DMS79 treated with DMSO at 0.1 percent for 48 hours (cell line): ENCODE measurements at places on chromosomes 2 and 18.

- no peak for DNase-seq
Measured at GRCh38 chr2:3575534-3576262, 638 bp downstream of the RPS7 start.

DNA sequence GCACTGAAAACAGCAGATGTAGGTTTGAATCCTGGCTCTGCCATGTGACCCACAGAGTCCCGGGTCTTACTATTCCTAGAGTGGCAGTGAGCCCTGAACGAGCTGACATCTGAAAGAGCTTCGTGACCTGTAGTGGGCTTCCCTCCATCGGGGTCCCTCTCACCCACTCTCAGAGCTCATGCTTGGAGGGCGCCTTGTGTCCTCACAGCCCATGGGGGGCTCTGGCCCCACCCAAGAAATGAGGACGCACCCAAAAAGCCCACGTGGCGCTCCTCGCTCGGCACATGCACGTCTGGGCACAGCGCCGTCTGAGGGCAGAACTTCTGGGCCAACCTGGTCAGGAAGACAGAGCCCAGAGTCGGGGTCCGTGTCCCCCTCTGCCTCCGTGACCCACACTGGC is 23.7 kb downstream of the LBH start:
- no peak for DNase-seq

GRCh38 chr2:113238871-113239839 is 39.6 kb downstream of the PAX8 start:
- no peak for DNase-seq

DNA sequence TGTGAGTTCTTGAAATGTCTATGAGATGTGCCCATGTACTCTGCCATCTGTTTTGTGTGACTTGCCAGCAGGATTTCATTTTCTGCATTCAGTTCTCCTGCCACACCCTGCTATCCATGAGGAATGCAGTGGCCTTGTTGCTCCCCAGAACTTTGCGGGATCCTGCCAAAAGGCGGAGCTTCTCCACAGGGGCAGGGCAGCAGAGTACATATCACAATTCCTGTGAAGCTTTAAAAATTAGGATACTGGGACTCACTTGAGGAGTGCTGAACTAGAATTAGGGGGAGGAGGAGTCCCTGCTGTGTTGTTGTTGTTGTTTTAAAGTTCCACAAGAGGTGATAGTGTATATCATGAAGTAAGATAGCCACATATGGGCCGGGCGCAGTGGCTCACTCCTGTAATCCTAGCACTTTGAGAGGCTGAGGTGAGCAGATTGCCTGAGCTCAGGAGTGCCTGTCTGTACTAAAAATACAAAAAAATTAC is 76.4 kb downstream of the TANC1 start:
- DNase-seq: no peak

DNA sequence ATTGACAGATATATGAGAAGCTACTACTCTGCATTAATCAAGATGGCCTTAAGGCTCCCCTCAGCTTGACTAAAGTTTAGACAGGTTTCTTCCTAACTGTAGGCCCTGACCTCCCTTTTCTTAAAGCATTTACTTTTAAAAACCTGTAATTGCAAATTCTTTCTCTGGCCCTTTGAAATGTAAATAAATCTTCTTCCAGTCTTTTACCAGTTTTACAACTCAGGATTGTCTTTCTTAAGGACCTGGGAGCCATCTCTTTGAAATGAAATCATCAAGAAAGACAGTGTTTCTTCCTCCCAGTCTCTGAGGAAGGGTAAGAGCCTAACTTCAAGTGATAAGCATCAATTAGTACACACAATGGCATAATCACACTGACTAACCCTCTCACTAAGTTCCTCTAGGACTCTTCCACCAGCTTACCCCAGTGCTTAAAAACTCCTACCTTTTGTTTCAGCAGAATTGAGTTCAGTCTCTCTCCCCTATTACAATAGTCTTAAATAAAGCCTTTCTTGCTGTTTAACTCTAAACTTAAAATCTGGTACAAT is 58.7 kb upstream of the CDH20 start:
- DNase-seq: no peak

- no peak for DNase-seq
Measured at GRCh38 chr2:236965021-236965840, 120.5 kb upstream of the COPS8 start.

DNA sequence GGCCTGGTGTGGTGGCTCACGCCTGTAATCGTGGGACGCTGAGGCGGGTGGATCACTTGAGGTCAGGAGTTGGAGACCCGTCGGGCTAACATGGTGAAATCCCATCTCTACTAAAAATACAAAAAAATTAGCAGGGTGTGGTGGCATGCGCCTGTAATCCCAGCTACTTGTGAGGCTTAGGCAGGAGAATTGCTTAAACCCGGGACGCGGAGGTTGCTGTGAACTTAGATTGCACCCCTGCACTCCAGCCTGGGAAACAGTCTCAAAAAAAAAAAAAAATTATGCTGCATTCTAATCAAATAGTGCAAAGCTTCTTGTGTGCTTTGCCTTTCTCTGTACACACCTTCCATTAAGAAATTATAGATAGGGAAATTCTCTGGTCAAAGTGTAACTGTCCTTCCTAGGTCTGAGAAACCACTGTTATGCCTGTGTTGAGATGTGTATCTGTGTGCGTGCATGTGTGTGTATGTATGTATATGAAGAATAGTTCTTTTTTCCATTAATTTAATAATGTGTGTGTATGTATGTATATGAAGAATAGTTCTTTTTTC is 2.5 kb downstream of the CD28 start:
- DNase-seq: no peak

DNA sequence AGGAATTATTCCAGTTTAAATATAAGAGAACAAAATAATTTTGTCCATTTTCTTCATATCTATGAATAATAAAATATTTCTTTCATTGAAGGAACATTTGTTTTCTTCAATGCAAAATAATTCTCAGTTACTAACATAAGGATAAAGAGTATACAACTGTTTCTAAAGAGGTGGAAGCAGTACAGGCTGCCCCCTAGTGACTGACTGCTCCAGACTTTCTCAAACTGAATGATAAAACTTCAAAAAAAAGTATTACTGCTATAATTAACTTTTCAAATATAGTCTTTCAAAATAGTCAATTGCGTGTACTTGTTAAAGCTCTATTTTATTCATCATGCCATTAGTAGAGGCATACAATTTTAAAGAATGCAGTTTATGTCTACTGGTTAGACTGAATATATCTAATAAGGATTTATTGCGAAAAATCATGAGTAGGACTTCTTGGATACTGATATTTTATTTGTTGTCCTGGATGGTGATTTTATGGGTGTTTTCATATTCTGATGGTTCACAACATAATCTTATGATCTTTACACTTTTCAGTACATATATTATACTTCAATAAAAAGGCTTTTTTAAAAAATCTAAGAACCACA is 100.1 kb downstream of the WDPCP start:
- no peak for DNase-seq

- DNase-seq: no peak
Measured at GRCh38 chr2:67888351-67889005, 174.3 kb downstream of the C1D start.

DNA sequence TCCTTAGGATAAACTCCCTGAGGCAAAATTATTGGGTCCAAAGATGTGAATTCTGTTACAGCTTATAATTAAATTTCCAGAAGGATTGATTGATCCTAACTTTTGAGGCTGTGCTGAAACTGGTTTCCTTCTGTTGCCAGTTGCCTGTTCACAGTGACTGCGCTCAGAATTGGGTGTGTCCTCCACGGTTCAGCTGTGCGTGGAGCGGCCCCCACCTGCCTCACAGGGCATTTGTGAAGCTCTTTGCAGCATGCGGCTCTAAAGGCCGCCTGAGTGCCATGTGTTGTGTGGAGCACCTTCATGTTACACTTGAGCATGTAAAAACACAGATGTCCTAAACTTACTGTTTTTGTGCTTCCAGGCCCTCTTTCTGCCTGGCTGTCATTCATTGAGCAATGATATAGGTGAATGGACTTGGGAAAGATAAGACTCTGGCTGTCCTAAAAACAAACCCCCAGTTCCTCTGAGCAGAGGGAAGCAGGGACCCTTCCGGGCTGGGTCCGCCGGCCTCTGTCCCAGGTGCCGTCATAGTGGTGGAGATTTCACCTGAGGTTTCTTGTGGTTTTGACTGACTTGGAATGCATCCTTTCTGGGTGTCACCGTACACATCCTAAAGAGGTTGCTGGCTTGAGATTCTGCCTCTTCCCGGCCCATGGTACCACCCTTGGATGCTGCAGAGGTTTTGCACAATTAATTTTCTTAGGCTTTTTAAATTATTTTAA is 173.6 kb downstream of the LDLRAD4 start:
- no peak for DNase-seq

DNA sequence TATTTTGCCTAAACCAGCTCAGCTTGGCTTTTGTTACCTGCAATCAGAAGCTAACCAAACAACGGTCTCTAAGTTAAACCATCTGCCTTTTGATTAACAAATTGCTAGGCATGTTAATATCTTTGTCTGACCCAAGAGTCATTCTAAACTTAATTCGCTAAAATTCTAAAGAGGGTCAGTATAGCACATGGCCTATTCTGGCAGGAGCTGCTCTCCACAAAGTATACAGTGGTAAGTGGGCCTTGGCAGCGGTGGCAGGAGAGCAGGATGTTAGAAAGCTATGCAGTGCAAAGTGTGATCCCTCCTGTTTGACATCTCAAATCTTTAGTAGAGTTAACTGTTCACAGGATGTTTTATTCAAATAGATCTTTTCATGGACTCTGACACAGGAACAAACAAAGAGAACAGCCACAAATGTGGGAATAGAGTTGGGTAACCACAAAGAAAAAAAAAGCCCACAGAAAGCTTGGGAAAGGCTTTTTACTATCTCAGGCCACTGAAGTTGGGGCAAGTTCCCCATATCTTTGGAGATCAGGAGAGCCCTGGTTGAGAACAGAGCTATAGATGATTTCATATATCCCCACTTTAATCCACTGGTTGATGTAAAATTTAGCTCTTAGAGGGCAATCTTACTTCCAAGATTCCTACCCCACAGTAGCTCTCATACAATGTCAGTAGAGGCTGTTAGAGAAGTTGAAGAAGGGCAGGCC is 10.6 kb downstream of the CFAP210 start:
- DNase-seq: no peak

DNA sequence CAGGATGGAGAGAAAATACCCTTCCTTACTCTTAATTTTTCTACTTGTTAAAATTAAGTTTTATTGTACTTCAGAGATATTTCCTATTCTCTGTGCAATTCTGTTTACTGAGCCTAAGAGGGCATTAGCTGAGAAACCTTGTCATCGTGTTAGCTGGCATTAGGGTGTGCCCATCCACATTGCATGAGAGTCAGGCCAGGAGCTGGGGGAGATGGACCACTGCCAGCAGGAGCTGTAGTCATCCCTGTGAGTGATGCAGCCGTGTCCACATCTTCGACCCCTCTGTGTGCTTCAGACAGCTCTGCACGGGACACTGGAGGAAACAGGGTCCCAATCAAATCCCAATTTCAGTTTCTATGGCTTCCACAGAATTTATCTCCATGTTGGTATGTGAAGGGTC is 34.2 kb downstream of the ABCA12 start:
- no peak for DNase-seq

- DNase-seq: peak; percentile 82
Measured at GRCh38 chr2:112626604-112627059, 19.1 kb upstream of the SLC20A1 start.

GRCh38 chr2:102226612-102227391 is 40.0 kb downstream of the IL1RL2 start:
- no peak for DNase-seq

DNA sequence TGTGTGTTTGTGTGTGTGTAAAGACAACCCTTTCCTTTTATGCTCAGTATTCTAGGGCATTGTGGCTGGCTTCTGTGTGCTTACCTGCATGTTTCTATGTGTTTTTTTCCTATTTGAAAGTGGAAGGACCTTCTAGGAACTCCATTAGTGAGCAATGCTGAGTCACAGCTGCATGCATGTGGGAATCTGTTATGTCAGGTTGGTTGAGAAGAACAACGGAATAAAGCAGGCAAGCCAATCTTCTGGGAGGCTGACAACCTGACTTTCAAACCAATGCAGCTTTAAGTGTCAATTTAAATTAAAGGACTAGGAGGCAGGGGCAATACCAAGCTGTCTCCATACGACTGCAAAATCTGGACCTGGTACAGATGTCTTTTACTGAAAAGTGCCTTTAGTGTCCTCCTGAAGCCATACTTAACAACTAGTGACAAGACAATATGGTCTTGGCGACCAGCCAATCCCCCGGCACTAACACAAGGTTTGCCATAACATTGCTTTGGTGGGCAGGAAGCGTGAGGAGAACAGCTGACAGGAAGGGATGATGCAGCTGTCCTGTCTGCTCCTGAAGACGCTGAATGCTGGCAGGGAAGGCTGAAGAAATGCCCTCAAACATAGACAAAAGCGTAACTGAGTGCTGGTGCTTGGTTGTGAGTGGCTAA is 514.7 kb upstream of the CDH7 start:
- peak; percentile 8 for DNase-seq

DNA sequence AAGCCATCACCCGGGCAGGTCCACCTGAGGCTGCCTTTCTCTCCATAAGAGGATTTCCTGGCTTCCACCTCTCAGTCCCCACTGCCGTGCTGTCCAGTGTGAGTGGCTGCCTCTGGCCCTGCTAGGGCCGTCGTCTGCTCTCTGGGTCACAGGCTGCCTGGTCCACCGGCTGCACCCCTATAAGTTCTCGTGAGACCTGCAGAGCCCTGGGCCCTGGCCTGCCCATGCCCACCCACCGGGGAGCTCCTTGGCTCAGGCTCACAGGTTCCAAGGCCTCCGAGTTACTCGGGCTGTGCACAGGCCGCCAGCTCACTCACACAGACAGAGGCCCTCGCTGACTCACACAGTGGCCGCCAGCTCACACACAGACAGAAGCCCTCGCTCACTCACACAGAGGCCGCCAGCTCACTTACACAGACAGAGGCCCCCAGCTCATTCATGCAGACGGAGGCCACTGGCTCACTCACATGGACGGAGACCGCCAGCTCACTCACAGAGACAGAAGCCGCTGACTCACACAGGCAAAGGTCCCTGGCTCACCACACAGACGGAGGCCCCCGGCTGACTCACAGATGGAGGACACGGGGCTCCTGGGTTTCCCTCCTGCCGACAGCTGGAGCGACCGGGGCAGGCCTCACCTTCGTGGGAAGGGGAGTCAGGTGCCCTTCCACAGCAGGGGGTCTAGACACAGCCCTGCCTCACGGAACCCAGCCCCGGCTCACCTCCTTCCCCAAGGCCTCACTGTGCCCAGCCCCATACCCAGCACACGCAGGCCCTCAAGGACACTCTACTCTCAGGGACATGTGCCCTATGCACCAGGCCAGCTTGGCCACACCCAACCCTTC is 334.1 kb upstream of the MYT1L start:
- no peak for DNase-seq

GRCh38 chr2:235411905-235412485 is 81.8 kb upstream of the AGAP1 start:
- DNase-seq: no peak

- no peak for DNase-seq
Measured at GRCh38 chr2:75562513-75562864, 1.8 kb upstream of the EVA1A start.

- peak; percentile 49 for DNase-seq
Measured at GRCh38 chr2:169734169-169734847, 676 bp downstream of the KLHL23 start.

GRCh38 chr18:78868330-78869316 is 111.0 kb upstream of the SALL3 start:
- no peak for DNase-seq
